ENCODE measurements at places on chromosomes 2 and 18.

- no peak for DNase-seq
These were observed 63.5 kb downstream of the CRACDL start for GRCh38 chr2:98872526-98872925.

DNA sequence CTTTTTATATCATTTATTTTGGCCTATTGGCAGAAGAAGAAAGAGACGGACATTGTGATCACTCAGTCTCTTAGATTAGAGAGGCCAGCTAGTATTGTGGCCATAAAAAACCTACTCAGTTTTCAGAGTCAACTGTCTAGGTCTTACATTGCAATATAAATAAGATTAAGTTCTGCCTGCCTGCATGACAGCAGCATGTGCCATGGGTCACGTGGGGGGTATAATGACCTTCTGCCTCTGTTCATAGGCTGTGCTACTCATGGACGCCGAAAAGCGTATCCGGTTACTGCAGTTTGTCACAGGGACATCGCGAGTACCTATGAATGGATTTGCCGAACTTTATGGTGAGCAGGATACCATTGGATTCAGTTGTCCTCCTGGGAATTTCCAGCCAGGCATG lies 238.5 kb downstream of the ALPK2 start:
- no peak for DNase-seq

DNA sequence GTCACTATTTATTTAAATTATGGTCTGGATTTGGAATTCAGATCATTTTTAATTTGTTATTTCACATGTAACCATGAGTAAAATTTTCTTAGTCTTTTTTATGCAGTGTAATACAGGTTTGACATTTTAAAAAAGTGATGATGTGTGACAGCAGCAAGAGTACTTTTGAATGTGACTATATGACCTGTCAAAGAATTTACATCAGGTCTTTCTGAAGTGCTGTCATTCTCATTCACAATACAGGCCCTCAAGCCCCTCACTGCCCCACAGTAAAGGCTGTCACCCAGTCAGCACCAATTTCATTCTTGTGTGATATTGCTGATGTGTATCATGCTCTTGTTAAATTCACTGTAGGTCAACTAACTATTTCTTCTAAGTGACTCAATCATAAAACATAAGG lies 364.2 kb downstream of the NUP35 start:
- DNase-seq, result no peak

DNA sequence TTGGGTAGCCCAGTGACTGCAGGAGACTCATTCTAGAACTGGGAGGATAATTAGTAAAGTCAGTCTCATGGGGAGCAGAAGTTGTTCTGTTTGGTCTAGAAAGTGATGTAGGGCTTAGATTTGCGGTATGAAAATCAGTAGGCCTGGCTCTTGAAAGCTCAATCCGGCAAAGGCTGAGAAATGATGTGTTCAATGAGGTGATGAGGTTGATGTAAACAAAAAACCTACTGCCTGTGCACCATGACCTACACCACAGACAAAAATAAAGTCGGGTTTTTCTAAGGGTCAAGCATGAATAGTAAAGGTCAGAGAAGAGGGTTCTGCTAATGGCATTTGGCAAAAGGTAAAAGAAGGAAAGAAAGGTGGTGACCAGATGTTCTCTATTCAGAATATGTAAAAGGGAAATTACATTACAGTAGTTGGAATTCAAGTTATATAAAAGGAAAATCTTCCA lies 80.8 kb upstream of the COL5A2 start:
- DNase-seq, result no peak

GRCh38 chr2:241887806-241888522 lies 18.4 kb downstream of the RTP5 start:
- DNase-seq, result no peak

DNA sequence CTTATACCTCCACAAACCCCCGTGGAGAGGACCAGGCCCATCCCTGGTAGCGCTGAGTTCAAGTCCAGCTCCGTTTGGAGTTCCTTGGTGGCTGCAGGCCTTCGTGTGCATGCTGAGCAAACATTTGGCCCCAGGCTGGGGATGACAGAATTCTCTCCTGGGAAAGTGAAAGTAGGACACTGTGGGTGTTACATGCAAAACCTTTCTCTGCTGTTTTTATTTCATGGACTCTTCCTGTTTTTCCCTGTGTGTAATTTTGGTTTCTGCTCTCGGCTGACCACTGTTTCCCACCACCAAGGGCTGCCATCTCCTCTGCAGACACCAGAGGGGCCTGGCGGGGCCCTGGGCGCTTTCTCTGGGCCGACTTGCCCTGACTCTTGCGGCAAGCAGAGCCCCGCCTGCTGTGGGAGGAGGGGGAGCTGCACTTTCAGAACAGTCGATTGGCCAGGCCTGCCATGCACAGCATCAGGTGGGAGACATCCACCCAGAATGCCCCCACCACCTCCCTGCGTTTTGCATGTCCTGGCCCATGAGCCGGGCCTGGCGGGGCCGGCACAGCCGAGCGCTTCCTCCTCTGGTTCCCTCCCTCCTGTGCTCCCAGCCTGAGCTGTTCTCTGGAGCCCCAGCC lies 102.4 kb downstream of the CABLES1 start:
- DNase-seq, result no peak

DNA sequence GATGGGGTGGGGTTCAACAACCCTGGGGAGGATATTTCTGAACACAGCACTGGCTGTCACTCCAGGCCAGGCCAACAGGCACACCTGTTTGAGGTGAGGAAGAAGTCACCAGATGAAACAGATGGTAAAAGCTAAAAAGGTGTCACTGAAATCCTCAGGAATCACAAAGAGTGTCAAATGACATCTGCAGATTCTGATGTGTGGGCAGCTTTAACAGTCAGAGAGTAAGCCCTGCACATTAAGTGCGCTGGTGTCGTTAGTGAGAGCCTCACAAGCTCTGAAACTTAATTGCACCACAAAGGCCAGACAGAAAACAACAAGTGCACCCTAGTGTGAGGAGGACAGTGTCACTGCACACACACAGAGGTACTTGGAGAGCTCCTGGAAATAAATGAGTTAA lies 13.6 kb downstream of the FLACC1 start:
- no peak for DNase-seq
